Colonic mucosa (tissue), 4 donors: ENCODE measurements at places on chromosomes 3 and 15.

GRCh38 chr3:42257007-42257406 lies 9.0 kb downstream of the CCK start:
- DNase-seq = no peak

GRCh38 chr3:38890426-38890825 lies 74.4 kb upstream of the SCN10A start:
- no peak for DNase-seq

- no peak for DNase-seq
These were observed 85.0 kb upstream of the PLXNA1 start for GRCh38 chr3:126897943-126898342.

GRCh38 chr15:36371509-36371908 lies 207.9 kb upstream of the CDIN1 start:
- DNase-seq = no peak

GRCh38 chr3:81349816-81350340 lies 411.6 kb downstream of the GBE1 start:
- DNase-seq = no peak

GRCh38 chr3:106115557-106115956 lies 246.7 kb upstream of the CBLB start:
- DNase-seq = no peak

DNA sequence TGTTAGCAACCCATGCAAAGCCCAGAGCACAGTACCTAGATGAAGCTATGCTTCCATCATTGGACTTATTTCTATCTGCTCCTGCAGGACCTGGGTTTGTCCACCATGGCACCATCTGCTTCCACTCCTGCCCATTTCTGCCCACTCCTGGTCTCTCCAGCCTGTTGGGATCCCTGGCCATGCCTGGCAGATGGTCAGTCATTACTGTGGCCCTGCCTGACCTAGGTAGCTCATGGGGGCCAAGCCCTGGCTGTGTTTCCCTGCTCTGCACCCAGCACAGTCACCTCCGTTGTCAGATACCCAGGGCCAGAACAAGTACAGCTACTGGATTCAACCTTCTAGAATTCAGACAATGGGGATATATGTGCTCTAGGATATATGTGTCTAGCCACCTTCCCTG lies 185.8 kb upstream of the TLE3 start:
- no peak for DNase-seq

DNA sequence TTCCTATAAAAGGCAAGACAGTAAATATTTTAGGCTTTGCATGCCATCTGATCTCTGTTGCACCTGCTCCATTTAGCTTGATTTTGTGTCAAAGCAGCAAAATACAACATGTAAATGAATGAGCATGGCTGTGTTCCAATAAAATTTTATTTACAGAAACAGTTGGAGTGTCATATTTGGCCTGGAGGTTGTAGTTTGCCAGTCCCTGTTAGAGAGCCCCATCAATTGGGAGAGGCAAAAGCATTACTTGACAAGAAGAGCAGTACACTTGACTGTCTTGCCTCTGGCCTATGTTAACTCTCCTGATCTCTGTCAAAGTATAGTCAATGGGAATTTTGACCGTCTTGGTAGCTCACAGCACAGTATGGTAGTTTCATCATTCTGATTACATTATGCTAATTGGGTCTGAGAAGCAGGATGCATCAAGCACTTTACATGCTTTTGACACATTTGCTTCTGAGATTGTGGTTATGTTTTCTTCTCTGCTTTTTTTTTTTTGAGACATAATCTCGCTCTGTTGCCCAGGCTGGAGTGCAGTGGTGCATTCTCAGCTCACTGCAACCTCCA lies 35.4 kb downstream of the SLC28A2 start:
- DNase-seq = no peak

DNA sequence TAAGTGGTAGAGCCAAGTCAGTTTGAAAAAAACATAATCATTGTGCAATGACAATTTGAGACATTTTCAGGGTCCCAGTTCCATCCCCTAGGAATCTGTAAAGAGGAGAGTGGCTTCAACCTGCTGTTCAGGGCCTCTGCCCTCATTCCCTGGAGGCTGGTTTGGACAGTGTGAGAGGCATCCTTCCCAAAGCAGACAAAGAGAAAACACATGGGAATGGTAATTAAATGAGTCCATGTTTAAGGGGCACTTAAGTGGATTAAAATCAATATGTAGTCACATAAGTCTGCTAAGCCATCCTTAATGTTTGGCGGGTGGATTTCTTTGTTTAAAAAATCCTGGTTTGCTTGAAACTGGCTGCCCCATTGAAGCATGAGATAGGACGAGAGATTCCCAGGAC lies 146.3 kb upstream of the CTDSPL start:
- DNase-seq = no peak

DNA sequence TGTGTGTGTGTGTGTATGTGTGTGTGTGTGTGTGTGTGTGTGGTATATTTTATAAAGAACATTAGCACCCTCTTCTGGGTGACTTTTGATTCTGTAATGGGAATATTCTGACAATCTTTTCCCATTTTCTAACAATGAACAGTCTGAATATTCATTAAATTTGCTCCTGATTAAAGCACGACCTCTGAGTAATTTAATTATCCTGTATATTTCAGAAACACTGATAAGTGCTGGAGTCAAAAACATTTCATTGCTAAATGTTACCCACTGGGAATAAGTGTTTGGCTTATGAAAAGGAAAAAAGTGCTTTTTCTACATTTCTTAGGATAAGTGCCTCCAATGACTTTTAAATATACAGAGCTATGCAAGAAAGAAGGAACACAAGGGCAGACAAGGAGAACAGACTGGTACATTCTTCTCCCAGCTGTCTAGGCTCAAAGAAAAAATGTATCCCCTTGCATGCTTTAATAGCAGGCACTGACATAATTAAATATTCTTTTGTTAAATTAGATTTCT lies 32.3 kb upstream of the SYNPR start:
- DNase-seq = no peak

DNA sequence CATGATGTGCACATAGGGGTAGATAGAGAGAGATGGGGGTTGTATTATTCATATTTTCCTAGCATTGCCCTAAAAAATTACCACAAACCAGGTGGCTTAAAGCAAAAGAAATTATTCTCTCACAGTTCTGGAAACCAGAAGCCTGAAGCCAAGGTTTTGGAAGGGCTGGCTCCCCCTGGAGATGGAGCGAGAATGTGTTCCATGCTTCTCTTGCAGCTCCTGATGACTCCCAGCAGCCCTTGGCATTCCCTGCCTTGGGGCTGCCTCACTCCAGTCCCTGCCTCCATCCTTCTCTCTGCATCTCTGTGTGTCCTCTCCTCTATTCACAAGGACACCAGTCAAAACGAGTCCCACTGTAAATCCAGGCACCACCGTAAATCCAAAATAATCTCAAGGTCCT lies 91.5 kb upstream of the FAM174B start:
- DNase-seq = no peak

- peak; percentile 60 for DNase-seq
These were observed 79.8 kb upstream of the FNDC3B start for GRCh38 chr3:171959532-171960089.

- no peak for DNase-seq
These were observed 36.3 kb upstream of the MEIS2 start for GRCh38 chr15:37136666-37137065.

DNA sequence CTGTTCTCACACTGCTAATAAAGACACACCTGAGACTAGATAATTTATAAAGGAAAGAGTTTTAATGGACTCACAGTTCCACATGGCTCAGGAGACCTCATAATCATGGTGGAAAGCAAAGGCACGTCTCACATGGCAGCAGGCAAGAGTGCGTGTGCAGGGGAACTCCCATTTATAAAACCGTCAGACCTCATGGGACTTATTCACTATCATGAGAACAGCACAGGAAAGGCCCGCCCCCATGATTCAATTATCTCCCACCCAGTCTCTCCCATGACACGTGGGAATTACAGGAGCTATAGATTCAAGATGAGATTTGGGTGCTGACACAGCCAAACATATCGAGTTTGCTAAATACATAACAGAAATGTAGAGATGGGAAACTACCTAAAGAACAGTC lies 39.5 kb upstream of the DGKG start:
- no peak for DNase-seq

DNA sequence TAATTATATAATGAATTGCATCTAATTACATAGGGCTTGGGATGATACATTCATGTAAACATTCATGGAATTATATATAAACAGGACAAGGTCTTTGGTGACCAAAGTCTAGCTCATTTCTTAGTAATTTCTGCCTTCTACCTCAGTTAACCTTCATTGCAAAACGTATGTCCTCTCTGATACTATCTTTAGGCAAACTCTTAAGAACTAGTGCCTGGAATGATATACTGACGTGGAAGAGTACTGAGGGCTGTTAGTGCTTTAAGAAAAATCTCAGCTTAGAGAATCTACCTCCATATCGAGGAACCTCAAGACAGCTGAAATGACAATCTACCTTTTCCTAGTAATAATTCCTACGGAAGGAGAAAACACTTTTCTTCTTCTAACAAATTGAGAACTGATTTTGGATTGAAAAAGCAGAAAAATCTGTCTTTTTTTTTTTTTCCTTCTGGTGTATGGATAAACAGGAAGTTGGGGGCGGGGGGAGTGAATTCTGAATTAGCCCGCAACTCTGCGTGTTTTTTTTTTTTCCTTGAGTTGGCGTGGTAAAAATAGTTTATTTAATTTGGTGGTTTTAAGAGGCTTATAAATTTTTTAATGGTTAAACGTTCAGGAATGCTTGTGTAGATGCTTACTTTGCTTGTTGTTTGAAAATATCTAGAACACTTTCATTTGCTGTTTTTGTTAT lies 43.2 kb downstream of the RARB start:
- DNase-seq = no peak

DNA sequence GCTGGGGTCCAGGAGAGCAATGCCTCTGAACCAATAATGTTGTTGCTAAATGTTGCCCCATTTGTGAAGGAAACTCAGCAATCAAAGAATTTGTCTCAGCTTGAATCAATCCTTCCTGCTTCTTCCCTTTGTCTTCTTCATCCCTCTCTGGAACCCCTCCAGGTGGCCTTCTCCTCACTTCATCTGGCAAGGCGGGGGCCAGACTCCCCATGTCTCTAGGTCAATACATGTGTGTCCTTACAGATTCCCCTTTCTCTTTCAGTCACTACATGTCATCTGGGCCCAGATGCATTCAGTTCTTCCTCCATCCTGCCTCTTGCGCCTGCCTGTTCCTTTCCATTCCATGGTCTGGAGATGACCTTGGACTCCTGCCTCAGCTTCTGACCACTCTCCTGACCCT lies 8.0 kb upstream of the LTF start:
- no peak for DNase-seq

DNA sequence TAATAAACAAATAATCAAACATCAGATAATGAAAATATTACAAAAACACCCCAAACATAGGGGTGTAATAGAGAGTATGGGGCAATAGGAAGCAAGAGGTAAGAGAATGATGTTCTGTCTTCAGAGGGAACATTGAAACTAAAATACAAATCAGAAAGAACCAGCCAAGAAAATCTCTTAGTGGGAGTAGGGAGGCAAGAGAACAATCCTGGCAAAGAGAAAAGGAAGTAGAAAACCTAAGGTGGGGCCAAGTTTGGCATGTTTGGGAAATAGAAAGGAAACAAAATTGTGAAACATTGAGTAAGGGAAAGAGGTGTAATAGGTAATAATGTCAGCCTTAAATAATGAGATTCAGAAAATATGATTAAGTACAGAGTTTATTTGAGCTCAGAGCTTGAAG lies 467.1 kb downstream of the RBMS3 start:
- DNase-seq = no peak

GRCh38 chr3:177906126-177906511 lies 630.1 kb upstream of the KCNMB2 start:
- DNase-seq = no peak

GRCh38 chr3:3927198-3927597 lies 128.0 kb downstream of the LRRN1 start:
- no peak for DNase-seq

- DNase-seq = no peak
These were observed 50.1 kb downstream of the PPM1L start for GRCh38 chr3:160806094-160806493.

DNA sequence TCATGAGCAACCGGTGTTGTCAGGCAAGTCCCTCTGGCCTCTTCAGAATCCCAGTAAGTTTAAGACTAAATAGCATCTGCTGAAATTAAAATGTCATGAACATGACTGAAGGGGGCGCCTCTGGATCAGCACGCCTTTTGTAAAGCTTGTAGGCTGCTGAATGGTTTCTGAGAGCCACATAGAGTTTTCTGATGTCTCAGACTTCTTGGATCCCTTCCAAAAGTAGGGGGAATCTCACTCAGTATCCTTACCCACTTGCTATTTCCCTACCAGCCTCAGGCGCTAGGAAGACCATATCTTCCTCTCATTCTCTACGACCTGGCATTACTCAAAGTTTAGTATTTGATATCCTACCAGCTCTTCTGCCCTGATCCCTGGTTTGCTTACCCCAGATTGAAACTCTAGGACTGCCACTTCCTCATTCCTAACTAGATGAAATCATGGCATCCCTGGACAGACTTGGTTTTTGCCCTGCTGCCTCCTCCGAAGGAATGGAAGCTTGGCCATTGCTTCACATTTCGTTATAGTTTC lies 62.7 kb upstream of the CD47 start:
- DNase-seq = peak; percentile 71

DNA sequence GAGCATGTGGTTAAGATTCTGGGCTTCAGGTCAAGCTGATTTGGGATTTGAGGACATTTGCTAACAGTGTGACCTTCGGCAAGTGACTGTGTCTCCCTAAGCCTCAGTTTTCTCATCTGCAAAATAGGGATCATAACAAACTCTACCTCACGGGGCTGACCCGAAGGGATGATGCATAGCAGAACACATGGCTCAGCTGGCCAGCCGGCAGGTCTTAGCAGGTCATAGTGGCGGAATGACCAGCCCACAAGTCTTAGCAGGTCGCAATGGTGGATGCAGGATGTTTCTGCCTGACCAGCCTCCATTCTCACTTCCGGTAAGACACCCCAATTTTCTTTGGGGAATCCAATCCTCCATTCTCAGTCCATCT lies 63.3 kb downstream of the IQSEC1 start:
- DNase-seq = no peak

GRCh38 chr3:177437513-177438337 lies 240.4 kb upstream of the TBL1XR1 start:
- no peak for DNase-seq

DNA sequence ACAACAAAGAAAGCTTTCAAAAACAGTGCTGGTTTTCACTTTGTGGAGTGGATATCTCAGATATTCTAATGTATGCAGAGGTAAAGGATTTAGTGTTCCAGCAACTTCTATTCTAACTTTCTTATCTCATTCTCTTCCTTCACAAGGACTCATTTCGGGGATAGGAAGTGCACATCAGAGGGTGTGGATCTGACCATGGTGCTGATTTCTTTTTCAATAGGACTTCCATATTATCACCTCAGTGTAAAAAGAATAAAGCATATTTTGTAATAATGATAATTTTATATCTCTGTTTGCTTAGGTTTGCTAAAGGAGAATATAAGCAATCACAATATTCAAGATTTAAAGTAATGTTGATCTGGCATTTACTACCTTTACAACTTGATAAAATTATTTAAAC lies 12.5 kb upstream of the CADM2 start:
- DNase-seq = no peak

- DNase-seq = no peak
These were observed 414.5 kb upstream of the MDFIC2 start for GRCh38 chr3:70726961-70727360.

GRCh38 chr3:50600841-50601591 lies 10.6 kb downstream of the CISH start:
- peak; percentile 98 for DNase-seq
